NCI-H187 treated with DMSO at 0.1 percent for 48 hours (cell line): ENCODE measurements at places on chromosomes 5 and 9.

DNA sequence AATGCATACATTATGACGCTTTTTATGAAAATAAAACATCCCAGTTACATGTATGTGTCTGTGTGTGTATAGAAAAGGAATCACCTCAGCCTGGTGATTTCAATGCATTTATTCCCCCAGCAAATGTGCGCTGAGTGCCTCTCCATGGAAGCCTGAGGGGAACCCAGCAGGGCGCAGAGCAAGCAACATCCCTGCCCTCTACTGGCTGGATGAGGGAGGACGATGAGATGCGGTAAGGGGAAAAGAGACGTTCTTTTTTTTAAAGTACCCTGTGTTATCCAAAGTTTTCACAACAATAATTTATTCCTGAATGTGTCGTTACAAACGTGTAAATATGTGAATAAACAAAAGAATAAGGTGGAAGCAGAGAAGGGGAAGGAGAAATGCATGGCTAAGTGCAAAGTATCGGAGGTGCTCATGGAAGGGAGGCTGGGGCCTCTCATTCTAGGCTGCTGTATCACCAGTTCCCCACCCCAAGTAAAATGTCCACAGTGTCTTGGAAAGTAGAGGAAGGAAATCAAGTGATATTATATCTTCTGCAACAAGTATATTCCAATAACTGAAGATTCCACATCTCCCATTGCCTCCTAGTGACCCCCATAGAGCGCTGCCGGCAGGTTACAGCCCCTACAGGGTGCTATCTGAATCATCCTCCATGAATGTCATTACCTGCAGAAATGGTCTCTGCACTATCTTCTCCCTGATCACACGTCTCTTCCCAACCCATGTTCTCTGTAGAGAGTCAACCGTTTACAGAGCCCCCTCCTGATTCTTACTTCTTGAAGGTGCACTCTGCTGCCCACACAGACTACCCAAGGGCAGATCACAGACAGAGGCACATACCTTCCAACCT is 13.0 kb upstream of the ABLIM3 start:
- no peak for DNase-seq

GRCh38 chr5:124102486-124102885 is 590.5 kb downstream of the CSNK1G3 start:
- no peak for DNase-seq

DNA sequence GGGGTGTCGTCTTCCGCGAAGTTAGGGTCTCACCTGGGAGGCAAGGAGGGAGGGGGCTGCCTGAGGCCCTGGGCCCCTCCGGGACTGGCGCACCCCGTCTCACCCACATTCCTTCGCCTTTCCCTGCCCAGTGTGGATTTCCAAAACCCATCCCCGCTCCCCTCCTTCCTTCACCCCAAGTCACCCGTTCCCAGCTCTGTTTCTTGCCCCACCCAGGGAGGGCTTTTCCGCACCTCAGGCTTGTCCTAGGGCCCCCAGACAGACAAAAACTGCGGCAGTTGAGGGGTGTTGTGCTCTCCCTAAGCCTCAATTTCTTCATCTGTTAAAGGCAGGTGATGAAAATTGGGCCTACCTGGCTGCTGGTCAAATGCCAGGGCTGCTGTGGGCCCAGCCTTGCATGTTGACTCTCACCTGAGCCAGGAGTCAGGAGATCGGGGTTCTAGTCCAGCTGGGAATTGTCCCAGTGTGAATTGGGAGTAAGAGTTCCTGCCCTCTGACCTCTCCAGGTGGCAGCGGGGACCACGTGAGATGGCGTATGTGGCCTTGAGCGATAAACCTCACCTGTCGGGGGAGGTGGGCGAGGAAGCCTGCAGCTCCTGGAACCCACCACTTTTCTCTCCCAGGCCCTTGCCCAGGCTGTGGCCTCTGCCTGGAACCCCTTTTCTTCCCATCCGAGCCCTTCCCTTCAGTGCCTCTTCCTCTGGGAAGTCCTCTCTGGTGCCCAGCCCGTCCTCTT is 143.4 kb upstream of the IER5L start:
- DNase-seq = no peak

- DNase-seq = no peak
Observed at GRCh38 chr5:91109634-91110033, 273.5 kb downstream of the ARRDC3 start.

DNA sequence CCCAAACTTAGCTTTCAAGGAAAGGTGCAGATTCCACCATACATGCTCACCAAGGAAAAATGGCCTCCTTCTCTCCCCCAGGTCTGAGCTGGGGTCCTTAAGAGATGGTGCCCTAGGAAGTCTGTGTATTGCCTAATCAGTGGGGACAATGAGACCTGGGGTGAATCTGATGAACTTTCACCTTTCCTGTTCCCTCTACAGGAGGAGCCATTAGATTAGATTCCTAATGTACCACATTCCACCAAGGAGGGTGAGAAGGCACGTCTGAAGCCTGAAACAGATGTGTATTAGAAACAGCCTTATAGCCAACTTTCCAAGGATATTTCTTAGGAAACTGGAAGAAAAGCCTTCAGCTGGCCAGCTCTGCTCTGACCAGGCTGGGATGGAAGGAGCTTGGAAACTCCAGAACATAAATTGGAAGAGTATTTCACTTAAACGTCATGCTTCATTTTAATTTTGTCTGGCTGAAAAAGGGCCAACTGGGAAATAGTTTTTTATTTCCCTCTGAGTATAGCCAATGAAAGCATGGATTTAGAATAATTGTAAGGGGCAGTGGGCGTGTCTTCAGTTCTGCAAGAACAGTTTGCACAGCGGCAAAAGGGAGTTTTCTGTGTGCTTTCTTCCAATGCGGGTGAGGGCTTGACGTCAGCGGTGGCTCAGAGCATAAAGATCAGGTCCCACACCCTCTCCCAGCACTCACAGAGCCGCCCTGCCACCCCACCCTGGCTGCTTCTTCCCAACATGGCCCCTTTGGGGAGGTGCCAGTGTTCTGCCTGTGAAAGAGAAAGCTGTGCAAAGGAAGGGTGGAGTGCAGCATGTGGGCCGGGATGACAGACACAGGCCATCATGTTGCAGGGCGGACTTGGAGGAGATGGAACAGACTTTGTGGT is 210.9 kb downstream of the ESM1 start:
- DNase-seq = no peak

- no peak for DNase-seq
Observed at GRCh38 chr5:168676501-168676900, 97.3 kb upstream of the PANK3 start.

DNA sequence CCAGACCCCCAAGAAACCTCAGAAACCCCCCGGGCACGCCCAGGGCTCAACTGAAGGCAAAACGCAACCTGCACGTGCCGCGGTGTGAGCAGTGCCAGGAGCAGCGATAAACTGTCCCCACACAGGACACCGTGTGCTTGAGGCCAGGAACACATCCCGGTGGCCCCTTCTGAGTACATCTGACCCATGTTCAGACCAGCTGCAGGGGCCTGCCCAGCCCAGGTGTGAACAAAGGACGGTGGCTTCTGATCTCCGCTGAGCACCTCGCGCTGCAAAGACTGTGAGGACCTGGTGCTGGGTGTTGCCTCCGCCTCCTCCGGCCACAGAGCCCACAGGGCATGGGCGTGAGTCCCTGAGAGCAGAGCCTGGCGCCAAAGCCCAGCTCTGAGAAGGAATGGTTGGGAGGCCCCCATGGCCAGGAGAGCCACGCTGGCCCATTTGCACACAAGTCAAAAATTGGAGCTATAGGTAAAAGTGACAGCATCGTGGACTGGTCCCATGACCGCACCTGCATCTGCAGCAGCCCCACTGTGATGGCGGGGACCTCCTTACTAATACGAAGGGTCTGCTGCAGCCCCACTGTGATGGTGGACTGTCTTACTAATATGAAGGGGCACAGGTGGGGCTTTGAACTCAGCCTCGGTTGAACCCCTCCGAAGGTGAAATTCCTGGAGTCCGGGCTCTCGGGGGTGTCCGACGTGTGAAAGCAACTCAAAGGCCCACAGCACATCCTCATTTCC is 31.5 kb downstream of the NDUFS6 start:
- DNase-seq = no peak

- DNase-seq = no peak
Observed at GRCh38 chr9:13064676-13065075, 214.8 kb downstream of the MPDZ start.

GRCh38 chr5:151198861-151199260 is 25.0 kb downstream of the CCDC69 start:
- DNase-seq = no peak

DNA sequence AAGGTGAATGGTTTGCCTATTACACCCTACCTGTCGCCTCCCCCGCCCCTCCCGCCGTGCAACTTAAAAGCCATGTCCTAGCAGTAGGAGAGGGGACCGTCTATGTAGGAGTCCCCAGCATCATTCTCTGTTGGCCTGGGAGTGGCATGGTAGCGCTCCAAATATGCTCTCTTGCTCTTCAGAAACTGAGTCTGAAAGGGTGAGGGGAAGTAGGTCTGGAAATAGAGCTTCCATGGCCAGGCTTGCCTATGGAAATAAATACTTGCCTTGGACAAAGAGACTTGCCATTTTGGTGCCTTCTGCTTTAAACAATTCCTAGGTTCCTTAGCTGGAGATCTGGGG is 1.4 kb downstream of the RGS7BP start:
- no peak for DNase-seq

- no peak for DNase-seq
Observed at GRCh38 chr5:143957455-143957854, 145.5 kb downstream of the HMHB1 start.
